GF-D8 (cell line): ENCODE measurements at places on chromosomes 2 and 18.

GRCh38 chr2:197235711-197236110 is 74.9 kb downstream of the ANKRD44 start:
- DNase-seq: no peak

DNA sequence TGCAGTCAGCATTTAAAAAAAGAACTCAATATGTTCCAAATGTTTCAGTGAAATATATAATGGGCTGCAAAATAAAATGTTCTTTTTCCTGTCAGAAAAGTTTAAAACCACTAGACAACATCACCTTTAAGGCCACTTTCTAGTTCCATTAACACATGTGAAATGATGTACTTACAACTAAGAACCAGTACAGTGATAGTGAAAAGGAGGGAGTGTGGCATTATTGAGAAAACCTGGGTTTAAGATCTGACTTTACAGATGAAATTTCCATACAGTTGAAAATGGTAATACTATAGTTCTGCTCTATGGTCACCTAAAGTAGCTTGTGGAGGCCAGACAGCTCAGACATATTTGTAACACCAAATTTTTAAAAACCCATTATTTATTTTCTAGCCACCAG is 14.7 kb downstream of the MEX3C start:
- DNase-seq: no peak

- no peak for DNase-seq
These were observed 287.9 kb upstream of the EPAS1 start for GRCh38 chr2:46009315-46009714.

GRCh38 chr2:216774620-216775019 is 79.3 kb upstream of the IGFBP5 start:
- no peak for DNase-seq

- no peak for DNase-seq
These were observed 20.0 kb downstream of the SMC6 start for GRCh38 chr2:17733599-17733998.

DNA sequence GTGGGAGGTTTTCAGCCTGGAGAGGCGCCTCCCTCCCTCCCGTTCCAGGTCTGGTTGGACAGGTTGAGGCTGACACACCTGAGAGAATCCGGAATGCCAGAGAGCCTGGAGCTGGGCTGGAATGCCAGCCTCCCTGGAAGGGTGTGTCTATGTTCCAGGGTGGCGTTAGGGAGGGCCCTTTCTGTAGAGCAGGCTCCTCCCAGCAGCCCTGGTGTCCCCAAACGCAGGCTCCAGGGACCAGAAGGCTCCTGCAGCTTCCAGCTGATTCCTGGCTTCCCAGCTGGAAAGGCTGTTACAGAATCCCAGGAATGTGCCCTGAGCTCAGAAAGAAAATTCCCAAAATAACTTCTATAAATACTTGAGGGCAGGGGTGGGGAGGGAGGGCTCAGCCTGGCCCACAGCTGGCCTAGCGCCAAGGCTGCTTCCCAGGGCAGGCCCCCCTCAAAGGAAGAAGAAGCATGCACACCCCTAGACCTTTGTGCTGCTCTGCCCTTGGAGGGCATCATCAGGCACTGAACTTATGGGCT is 85.4 kb downstream of the STPG4 start:
- DNase-seq: no peak

- DNase-seq: no peak
These were observed 388.6 kb downstream of the PARD3B start for GRCh38 chr2:204933735-204934374.

DNA sequence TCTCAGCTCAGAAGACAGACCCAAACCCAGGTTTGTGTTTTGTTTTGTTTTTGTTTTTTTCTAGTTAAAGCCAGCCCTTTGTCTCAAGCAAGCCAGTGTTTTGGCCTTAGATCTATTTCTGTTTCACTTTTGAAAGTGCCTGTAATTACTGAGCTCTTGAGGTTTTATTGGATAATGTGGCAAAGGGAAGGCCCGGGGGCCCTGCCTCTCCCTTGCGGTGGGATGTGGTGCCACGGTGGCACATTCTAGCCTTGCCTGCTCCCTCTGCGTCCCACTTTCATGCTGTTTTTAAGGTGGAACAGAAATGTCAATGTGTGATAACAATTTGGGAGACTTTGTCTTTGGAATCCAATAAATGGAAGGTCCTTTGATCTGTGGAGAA is 2.5 kb downstream of the HPCAL1 start:
- peak; percentile 47 for DNase-seq

GRCh38 chr2:236608188-236608525 is 38.5 kb downstream of the ACKR3 start:
- DNase-seq: no peak

DNA sequence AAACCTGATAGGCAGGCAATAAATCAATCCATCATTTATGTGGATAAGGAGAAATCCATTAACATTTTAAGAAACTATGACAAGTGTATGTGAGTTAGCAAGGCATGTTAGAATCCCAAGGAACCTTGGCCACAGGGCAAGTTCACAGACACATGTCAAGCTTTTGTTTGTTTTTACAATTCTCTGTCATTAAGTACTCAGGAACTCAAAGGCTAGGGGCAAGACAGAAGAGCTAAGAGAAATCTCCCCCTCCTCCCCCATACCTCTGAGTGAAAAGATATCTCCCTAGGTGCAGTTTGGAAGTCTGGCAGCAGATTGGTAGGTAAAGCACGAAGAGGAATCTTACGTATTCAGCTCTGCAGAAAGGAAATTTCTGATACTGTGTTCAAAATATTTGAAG is 348.1 kb downstream of the IRS1 start:
- no peak for DNase-seq

DNA sequence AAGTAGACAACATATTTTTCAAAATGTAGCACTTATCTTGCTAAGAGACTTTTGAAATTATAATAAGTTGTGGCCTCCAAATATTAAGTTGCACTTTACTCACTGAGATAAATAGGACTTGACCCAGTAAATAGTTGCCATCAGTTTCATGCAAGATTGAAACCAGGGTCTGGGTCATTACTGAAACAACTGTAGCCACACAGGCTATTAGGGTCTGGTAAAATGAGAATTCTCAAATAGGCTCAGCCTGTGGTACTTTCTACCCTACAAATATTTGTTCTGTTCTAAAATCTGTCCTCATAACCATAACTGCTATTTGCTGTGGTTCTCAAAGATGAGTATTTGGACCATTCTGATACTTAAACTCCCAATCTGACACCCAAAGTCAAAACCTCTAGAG is 115.4 kb upstream of the STK17B start:
- DNase-seq: no peak

DNA sequence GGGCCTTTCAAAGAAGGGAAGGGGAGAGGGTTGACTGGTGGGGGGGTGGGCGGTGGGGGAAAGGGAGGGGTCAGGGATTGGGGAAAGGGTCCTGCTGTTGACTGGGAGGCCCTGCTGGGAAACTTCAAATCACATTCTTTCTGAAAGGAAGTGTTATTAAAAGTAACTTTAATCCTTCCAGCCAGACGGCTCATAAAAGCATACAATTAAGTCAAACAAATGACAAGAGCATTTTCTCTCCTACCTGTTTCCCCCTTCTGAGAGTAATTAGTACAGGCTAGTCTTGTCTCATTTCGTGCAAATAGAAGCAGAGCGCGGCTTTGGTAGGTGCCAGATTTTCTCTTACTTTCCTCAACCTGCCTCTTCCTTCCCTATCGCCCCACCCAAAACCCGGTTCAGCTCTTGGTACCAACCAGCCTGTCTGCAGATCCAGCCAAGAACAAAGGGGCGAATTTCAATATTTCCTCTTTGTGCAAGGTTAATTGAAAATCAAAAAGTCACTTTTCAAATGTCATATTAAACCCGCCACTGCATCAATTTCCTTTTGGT is 2112.6 kb upstream of the PIK3C3 start:
- no peak for DNase-seq

- no peak for DNase-seq
These were observed 97.9 kb downstream of the ATAD2B start for GRCh38 chr2:23828986-23829385.

DNA sequence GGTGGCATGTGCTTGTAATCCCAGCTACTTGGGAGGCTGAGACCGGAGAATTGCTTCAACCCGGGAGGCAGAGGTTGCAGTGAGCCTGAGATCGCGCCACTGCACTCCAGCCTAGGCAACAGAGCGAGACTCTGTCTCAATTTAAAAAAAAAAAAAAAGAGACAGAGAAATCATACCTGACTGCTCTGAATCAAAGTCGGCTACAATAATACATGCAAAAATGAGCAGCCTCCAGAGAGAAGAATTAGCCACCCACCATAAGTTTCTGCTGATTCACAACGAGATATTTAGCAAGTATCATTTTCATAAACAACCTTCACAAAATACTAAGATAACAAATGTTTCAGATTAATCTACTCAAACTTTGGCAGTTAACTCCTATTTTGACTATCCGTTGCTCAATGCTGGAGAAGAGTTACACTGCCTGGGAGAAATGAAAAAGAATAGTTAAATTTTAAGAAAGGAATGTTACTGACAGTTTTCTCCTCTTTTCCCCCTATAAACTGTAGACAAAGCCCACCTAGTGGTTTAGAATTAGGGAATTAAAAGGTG is 1.5 kb downstream of the OSBPL1A start:
- DNase-seq: no peak
